HT-29 (cell line): ENCODE measurements at places on chromosomes 11 and 22. TPM values are rescaled to one million over a fixed set of nuclear protein-coding genes. Genes with fewer than 3 reads are reported as not detected.

The TMEM191B gene
- 5.0 and 12.5 TPM in 2 replicates for total RNA-seq

The C11orf16 gene
- total RNA-seq = not detected in 2 replicates

The LRRC32 gene
- total RNA-seq = 0.10 TPM in 1 of 2 replicates, not detected in the other

The OR4S2 gene
- not detected in 2 replicates for total RNA-seq

The GNAZ gene
- total RNA-seq = 3.1 and 6.0 TPM in 2 replicates

The CRYBB2 gene
- total RNA-seq = not detected in 2 replicates

The PARVA gene
- total RNA-seq = 13.9 and 16.7 TPM in 2 replicates

The MS4A15 gene
- not detected in 2 replicates for total RNA-seq

The ZBTB16 gene
- not detected in 2 replicates for total RNA-seq

The SLC6A5 gene
- not detected in 2 replicates for total RNA-seq

The ISX gene
- not detected in 2 replicates for total RNA-seq

The IGLL5 gene
- not detected in 2 replicates for total RNA-seq

The C11orf52 gene
- 4.3 and 6.3 TPM in 2 replicates for total RNA-seq

The SLC29A2 gene
- 40.3 and 44.9 TPM in 2 replicates for total RNA-seq

The TIGD3 gene
- total RNA-seq = 2.9 and 3.0 TPM in 2 replicates

The OR5D16 gene
- total RNA-seq = not detected in 2 replicates

The CASTOR1 gene
- total RNA-seq = 1.5 and 2.0 TPM in 2 replicates

The CARD18 gene
- total RNA-seq = not detected in 2 replicates

The MPZL3 gene
- total RNA-seq = 11.1 and 11.7 TPM in 2 replicates

The OR51I1 gene
- not detected in 2 replicates for total RNA-seq

The OR52I1 gene
- not detected in 2 replicates for total RNA-seq

The PHF5A gene
- 64.1 and 69.5 TPM in 2 replicates for total RNA-seq

The NRXN2 gene
- not detected in 2 replicates for total RNA-seq

The TREH gene
- 0.05 TPM in 1 of 2 replicates, not detected in the other for total RNA-seq

The CCDC116 gene
- total RNA-seq = 0.33 TPM in 1 of 2 replicates, not detected in the other

The LRRC4C gene
- not detected in 2 replicates for total RNA-seq

The BDNF gene
- 0.37 and 0.53 TPM in 2 replicates for total RNA-seq

The OR51V1 gene
- total RNA-seq = not detected in 2 replicates

The DERL3 gene
- total RNA-seq = 0.79 and 0.91 TPM in 2 replicates

The AGBL2 gene
- total RNA-seq = 1.5 and 4.9 TPM in 2 replicates

The BIRC3 gene
- total RNA-seq = 0.94 and 1.4 TPM in 2 replicates

The RASSF10 gene
- 32.4 and 33.8 TPM in 2 replicates for total RNA-seq
